NK-92 treated with Interleukin-12 subunit alpha and Interleukin-12 subunit beta, amount 100 ng/mL, for 24 hours (cell line): ENCODE measurements at places on chromosomes 13 and 19.

GRCh38 chr19:44990459-44990858 lies 10.8 kb upstream of the RELB start:
- DNase-seq = no peak

- DNase-seq = no peak
Measured at GRCh38 chr13:93589788-93590187, 363.2 kb downstream of the GPC6 start.

GRCh38 chr13:111658145-111659100 lies 338.0 kb downstream of the TEX29 start:
- DNase-seq = no peak

GRCh38 chr13:83620530-83621220 lies 261.6 kb downstream of the SLITRK1 start:
- DNase-seq = no peak

- DNase-seq = no peak
Measured at GRCh38 chr13:75670496-75670895, 34.4 kb downstream of the LMO7 start.

- no peak for DNase-seq
Measured at GRCh38 chr13:32759152-32759551, 172.9 kb downstream of the PDS5B start.

GRCh38 chr13:70969321-70969720 lies 861.1 kb upstream of the KLHL1 start:
- no peak for DNase-seq

- DNase-seq = no peak
Measured at GRCh38 chr13:51645154-51645650, 60.9 kb downstream of the WDFY2 start.
